ENCODE measurements at places on chromosomes 11 and 22.

GRCh38 chr22:49331878-49332277 is 495.8 kb downstream of the BRD1 start:
- DNase-seq, result no peak

DNA sequence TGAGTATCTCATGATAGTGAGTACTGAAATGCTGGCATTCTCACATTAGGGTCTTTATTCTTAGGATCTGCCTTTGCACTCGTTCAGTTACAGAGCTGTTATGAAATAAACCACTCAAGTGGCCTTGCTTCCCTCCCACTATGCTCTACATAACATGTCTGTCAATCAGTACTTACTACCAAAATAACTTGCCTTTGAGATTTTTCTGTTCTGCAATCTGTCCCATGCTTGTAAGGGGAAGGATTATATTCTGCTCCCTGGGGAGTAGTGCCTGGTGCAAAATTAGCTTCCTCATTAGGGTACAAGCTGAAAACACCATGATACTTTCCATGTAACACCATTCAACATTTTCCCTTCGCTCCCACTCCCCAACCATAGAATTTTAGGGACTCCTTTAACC is 1.9 kb upstream of the GRAP2 start:
- no peak for DNase-seq

GRCh38 chr22:35846804-35847203 is 129.1 kb downstream of the APOL5 start:
- no peak for DNase-seq

DNA sequence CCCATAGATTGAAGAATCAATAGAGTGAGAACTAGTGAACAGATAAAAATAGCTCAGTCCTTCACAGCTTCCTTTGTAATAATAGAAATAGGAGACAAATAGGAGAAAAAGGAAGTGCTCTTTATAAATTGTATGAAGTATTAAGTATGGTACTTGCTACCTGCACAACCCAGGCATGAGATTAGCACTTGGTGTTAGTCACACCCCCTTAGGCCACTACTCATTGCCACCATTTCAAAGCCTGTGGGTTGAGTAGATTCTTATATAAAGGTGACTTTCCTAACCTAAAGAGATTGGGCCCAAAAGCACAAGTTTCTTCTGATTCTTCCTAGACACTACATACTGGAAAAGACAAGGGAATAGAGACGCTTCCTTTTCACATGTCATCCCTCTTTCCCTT is 37.7 kb upstream of the ADORA2A start:
- DNase-seq, result no peak

GRCh38 chr22:24178502-24179440 is 2.5 kb upstream of the SUSD2 start:
- DNase-seq, result no peak

GRCh38 chr11:106087815-106088435 is 10.5 kb downstream of the AASDHPPT start:
- no peak for DNase-seq

- DNase-seq, result peak; percentile 21
These were observed 57.1 kb downstream of the PARVB start for GRCh38 chr22:44080936-44081861.

- no peak for DNase-seq
These were observed 8.8 kb downstream of the LAYN start for GRCh38 chr11:111549196-111549868.

GRCh38 chr22:47337161-47337621 is 574.7 kb downstream of the TBC1D22A start:
- DNase-seq, result no peak

GRCh38 chr11:123653827-123654565 is 428 bp downstream of the SCN3B start:
- DNase-seq, result no peak

DNA sequence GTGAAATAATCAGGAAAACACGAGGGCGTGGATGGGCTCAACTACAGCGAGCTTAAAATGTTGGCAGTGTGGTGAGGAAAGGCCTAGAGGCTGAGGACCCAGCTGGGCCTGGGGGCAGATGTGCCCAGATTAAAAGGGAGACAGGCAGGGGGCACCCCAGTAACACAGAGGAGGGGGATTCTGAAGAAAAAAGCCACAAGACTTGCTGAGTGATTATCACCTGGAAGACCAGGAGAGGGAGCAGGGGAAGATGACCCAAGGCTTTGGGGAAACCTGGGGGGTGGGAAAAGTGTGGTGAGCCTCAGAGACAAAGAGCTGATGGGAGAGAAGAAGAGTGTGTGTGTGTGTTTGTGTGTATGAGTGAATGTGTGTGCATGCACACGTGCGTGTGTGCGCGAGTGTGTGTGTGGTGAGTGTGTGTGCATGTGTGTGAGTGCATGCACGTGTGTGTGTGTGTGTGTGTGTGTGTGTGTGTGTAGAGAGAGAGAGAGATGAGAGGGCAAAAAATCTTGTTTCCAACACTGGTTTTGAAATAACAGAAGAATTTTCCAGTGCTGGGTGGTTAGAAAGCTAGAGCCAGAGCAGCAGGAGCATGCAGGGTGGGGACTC is 500.5 kb downstream of the BUD13 start:
- no peak for DNase-seq

Data from fibroblast of skin of left biceps (primary cell).